Activated naive CD4-positive, alpha-beta T cell treated with anti-CD3 and anti-CD28 coated beads for 36 hours (primary cell): ENCODE measurements at places on chromosomes 5 and 9. TPM values are rescaled to one million over a fixed set of nuclear protein-coding genes. Genes with fewer than 3 reads are reported as not detected.

TIFAB gene
- not detected for total RNA-seq

PCDHA1 gene
- not detected for total RNA-seq

CCDC152 gene
- 7.9 TPM for total RNA-seq

SPATA31A3 gene
- total RNA-seq: not detected

DNA sequence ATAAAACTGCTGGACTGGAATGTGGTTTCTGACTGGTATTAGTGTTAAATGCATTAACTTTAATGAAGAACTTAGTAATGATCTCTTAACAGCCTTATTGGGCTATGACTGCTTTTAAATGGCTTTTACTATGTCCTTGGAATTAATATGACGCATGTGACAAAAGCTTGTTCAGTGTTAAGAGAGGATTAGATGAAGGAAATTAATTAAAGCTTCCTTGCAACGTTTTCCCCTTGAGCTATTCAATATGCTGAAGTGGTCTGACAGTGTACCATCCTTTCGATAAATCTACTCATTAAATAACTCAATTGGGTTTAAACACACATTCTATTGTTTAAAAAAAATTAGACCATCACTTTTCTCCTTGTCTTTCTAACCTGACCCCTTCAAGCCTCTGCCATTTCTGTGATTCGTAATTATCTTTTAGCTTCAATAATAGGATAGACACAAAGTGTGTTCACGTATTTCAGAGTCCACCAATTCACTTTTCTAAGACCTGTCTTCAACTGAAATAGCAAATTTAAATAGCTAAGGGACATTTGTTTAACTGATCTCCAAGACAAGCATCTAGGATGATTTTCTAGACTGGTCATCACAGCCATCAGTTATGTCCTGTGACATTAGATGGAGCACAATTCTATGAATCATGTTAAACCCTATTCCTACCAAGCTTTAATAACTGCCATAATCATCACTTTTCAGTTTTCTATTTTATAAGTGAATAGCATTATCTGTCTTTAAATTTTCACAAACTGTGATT, 1258.0 kb upstream of the CDH9 start:
- no peaks in the 10 kb centered on the region for H3K27me3 ChIP-seq
- H3K36me3 ChIP-seq: no peaks in the 10 kb centered on the region
- no peak overlapping the region for H3K4me3 ChIP-seq
- DNase-seq: no peak
- H3K27ac ChIP-seq: no peak overlapping the region
- H3K4me1 ChIP-seq: no peaks in the 10 kb centered on the region

GRCh38 chr5:176908675-176909368, 9.7 kb upstream of the HK3 start:
- no peak for DNase-seq
- no peak overlapping the region for H3K4me3 ChIP-seq
- peaks cover 23% of the 10 kb centered on the region for H3K36me3 ChIP-seq

GRCh38 chr5:24235946-24236345, 408.8 kb downstream of the CDH10 start:
- no peaks in the 10 kb centered on the region for H3K36me3 ChIP-seq
- DNase-seq: no peak
- no peaks in the 10 kb centered on the region for H3K4me1 ChIP-seq
- H3K27ac ChIP-seq: no peak overlapping the region

LCN6 gene
- not detected for total RNA-seq

DNA sequence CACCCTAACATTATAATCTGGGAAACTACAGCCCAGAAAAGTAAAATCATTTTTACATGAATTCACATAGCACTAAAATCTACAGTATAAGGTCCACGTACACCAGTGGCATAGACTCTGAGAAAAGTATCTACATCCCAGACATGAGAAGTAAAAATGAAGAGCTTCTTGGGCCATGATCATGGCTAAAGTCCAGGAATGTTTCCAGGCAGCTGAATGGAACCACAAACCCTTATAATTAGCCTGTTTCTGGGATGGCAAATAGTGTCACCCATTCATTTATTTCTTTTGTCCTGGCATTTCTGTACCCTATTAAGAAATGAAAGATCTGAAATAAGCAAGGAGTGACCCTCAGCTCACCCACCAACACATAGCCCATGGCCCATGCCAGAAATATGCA, 217.9 kb downstream of the SPOCK1 start:
- H3K27me3 ChIP-seq: peaks cover under 1% of the 10 kb centered on the region
- H3K27ac ChIP-seq: no peak overlapping the region
- H3K4me3 ChIP-seq: no peak overlapping the region
- H3K36me3 ChIP-seq: no peaks in the 10 kb centered on the region
- no peak for DNase-seq

DNA sequence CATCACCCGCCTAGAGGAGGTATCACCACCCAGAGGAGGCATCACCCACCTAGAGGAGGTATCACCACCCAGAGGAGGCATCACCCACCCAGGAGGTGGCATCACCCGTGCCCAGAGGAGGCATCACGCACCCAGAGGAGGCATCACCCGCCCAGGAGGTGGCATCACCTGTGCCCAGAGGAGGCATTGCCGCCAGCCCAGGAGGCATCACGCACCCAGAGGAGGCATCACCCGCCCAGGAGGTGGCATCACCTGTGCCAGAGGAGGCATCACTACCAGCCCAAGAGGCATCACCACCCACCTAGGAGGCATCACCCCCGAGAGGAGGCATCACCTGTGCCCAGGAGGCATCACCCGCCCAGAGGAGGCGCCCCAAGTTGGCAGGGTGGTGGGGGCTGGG, 2.6 kb downstream of the NOTCH1 start:
- peaks cover 58% of the 10 kb centered on the region for H3K4me1 ChIP-seq
- H3K4me3 ChIP-seq: peak overlapping the region; percentile 94
- no peak overlapping the region for H3K27ac ChIP-seq
- no peak for DNase-seq

- H3K36me3 ChIP-seq: no peaks in the 10 kb centered on the region
- no peak for DNase-seq
- H3K27me3 ChIP-seq: no peaks in the 10 kb centered on the region
- H3K4me1 ChIP-seq: peaks cover 13% of the 10 kb centered on the region
Measured at GRCh38 chr9:121323449-121324151, 46.5 kb downstream of the STOM start.

DNA sequence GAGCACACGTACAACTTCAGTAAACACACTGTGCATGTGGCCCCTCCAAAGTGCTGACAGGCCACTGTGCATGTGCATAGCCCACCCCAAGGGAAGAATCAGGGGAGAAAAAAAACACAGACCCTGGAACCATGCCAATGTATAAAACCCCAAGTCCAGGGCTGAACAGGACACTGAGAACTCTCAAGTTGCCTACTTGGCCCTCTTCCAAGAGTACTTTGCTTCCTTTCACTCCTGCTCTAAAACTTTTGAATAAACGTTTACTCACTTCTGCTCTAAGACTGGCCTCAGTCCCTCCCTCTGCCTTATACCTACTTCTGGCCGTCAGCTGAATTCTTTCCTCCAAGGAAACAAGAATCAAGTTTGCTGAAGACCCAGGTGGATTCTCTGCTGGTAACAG, 77.7 kb upstream of the NFIB start:
- H3K4me3 ChIP-seq: no peak overlapping the region
- H3K27ac ChIP-seq: no peak overlapping the region
- no peak for DNase-seq
- H3K4me1 ChIP-seq: no peaks in the 10 kb centered on the region
- H3K27me3 ChIP-seq: no peaks in the 10 kb centered on the region
- H3K36me3 ChIP-seq: no peaks in the 10 kb centered on the region

ALDH1B1 gene
- 14.1 TPM for total RNA-seq

PCDHB5 gene
- total RNA-seq: not detected

ANKRD18A gene
- total RNA-seq: 8.1 TPM

DNA sequence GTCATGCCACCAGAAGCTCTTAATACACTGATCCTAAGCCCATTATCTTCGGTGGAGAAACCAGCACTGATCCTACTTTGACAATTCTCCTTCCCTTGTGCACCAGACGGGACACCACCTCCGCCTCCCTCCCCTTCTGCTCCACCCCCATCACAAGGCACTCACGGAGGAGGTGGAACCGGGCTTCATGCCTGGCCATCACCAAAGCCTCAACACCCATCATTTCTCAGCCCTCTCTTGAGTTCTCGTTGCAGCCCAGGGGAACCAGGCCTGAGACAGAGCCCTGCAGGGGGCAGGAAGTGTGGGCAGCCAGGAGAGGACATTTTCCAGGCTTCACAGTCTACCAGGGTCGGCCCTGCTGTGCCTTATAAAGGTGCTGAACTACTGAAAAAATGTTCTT, 160.5 kb downstream of the GOLPH3 start:
- H3K4me1 ChIP-seq: peaks cover 2% of the 10 kb centered on the region
- no peaks in the 10 kb centered on the region for H3K27me3 ChIP-seq
- no peak for DNase-seq

DNA sequence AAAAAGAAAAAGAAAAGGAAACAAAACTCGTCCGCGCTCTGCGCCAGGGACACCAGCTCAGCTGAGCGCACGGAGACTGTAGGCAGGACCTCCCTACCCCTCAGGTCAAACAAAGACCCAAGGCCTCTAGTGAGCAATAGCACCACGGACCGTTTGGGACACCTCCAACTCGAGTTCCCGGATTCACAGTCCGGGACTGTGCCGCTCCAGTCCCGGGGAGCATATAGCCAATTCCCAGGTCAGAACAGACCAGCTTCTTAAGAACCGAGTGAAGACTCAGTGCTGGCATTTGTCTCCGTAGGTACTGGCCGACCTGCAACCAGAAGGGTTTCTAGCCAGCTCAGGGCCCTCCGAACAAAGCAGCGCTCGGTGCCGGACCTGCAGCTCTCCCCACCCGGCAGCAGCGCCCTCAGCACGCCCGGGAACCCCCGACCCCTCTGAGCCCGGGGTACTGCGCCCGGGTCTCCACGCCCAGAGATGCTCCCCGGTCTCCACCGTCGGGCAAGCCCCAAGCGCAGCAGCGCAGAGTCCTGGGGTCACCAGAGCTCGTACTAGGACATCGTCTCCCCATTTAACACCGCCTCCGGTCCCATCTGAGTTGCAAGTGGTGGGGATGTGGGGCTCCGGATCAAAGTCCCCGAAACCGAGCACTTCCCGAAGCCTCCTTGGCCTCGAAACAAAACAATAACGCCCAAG, 591 bp downstream of the ABCA1 start:
- peak overlapping the region; percentile 86 for H3K4me3 ChIP-seq
- peaks cover 9% of the 10 kb centered on the region for H3K36me3 ChIP-seq
- H3K4me1 ChIP-seq: peaks cover 22% of the 10 kb centered on the region

- DNase-seq: no peak
- peaks cover 7% of the 10 kb centered on the region for H3K36me3 ChIP-seq
- H3K27ac ChIP-seq: peak overlapping the region; percentile 66
- peak overlapping the region; percentile 20 for H3K4me3 ChIP-seq
Measured at GRCh38 chr5:65970481-65971367, 44.3 kb downstream of the ERBIN start.

GRCh38 chr5:142981886-142982820, 212.0 kb downstream of the ARHGAP26 start:
- H3K36me3 ChIP-seq: peaks cover 5% of the 10 kb centered on the region
- peaks cover 43% of the 10 kb centered on the region for H3K4me1 ChIP-seq
- no peak for DNase-seq
- no peak overlapping the region for H3K4me3 ChIP-seq
- no peaks in the 10 kb centered on the region for H3K27me3 ChIP-seq
- H3K27ac ChIP-seq: no peak overlapping the region

GRCh38 chr5:141867139-141867538, 11.1 kb downstream of the PCDH1 start:
- H3K4me1 ChIP-seq: no peaks in the 10 kb centered on the region
- H3K36me3 ChIP-seq: no peaks in the 10 kb centered on the region
- H3K27ac ChIP-seq: no peak overlapping the region
- no peak overlapping the region for H3K4me3 ChIP-seq

GRCh38 chr5:26660116-26660515, 378.3 kb downstream of the CDH9 start:
- no peak overlapping the region for H3K27ac ChIP-seq
- no peak overlapping the region for H3K4me3 ChIP-seq
- DNase-seq: no peak
- H3K4me1 ChIP-seq: no peaks in the 10 kb centered on the region

DNA sequence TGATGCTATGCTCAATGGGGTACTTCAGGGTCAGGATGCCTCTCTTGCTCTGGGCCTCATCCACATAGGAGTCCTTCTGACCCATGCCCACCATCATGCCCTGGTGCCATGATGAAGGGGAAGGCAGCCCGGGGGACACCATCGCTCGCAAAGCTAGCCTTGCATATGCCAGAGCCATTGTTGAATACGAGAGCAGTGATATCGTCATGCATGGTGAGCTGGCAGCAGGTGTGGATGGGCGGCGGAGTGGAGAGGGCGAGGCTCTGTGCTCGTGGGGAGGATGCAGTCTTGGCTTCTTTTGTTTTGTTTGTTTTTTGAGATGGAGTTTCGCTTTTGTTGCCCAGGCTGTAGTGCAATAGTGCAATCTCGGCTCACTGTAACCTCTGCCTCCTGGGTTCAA, 17.2 kb upstream of the SPZ1 start:
- no peaks in the 10 kb centered on the region for H3K36me3 ChIP-seq
- no peaks in the 10 kb centered on the region for H3K4me1 ChIP-seq
- no peak overlapping the region for H3K27ac ChIP-seq
- DNase-seq: no peak
- no peaks in the 10 kb centered on the region for H3K27me3 ChIP-seq

GRCh38 chr9:131395157-131396098, 1.5 kb downstream of the PRRC2B start:
- peaks cover 57% of the 10 kb centered on the region for H3K4me1 ChIP-seq
- peak overlapping the region; percentile 89 for H3K4me3 ChIP-seq
- H3K27me3 ChIP-seq: no peaks in the 10 kb centered on the region

DNA sequence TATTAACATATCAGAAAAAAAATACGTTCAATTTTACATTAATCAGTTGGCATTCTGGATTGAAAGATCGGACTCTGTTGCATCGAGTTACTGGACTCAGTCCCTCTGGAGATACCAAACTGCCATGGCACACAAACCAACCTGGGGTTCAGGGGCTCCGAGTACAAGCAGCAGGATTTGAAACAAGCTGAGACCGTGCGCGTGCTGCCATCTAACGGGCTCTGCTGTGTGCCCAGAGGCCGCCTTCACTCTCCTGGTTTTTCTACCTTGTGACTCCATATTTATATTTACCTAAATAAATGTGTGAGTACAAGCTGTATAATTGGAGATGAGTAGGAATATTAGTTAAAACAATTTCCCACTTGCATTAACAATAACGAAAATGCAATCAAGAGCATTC, 48.2 kb downstream of the ANXA1 start:
- H3K4me3 ChIP-seq: no peak overlapping the region
- no peaks in the 10 kb centered on the region for H3K36me3 ChIP-seq
- H3K27me3 ChIP-seq: peaks cover 2% of the 10 kb centered on the region
- peak; percentile 28 for DNase-seq
- H3K4me1 ChIP-seq: no peaks in the 10 kb centered on the region
